Upper lobe of right lung (tissue), 1 donor: ENCODE measurements at places on chromosomes 16 and 17. TPM values are rescaled to one million over a fixed set of nuclear protein-coding genes. Genes with fewer than 3 reads are reported as not detected.

Gene USP43
- 4.3 TPM for total RNA-seq

Gene OGFOD3
- total RNA-seq, result 32.7 TPM

DNA sequence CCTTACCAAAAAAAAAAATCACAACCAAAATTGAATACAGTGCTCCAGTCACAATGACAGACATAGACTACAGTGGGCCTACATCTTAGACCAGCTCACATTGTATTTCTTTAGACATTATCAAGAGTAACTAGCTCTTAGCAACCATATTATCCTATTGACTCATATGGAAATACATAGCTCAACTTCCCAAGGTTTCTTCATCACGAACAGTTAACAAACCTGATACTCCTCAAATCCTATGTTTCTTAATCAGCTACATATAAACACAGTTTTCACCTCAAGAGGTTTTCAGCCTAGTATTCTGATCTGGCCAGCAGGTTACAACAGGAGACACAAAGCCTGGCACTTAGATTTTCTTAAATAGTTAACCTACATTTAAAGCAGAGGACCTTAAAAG, 29.7 kb downstream of the CMC2 start:
- no peak for DNase-seq

DNA sequence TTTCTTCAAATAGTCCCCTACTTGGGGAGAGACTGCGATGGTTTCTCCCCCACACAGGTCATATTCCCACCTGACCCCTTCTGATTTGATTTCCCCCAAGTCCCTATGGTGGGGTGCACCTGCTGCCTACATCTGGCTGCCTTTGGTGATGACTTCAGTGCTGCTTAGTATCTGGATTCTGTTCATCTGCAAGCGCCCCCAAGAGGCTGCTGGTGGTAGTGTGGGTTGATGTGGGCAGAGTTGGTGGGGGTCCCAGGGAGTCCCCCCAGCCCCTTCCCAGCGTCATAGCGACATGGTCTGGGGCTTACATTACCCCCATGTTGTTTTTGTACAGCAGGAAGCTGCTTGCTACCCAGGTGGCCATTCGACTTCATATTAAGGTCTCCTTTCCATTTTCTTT, 99.2 kb downstream of the NTN1 start:
- DNase-seq, result peak; percentile 48

- no peak for DNase-seq
Observed at GRCh38 chr16:6131526-6132050, 1034.0 kb upstream of the EEF2KMT start.

DNA sequence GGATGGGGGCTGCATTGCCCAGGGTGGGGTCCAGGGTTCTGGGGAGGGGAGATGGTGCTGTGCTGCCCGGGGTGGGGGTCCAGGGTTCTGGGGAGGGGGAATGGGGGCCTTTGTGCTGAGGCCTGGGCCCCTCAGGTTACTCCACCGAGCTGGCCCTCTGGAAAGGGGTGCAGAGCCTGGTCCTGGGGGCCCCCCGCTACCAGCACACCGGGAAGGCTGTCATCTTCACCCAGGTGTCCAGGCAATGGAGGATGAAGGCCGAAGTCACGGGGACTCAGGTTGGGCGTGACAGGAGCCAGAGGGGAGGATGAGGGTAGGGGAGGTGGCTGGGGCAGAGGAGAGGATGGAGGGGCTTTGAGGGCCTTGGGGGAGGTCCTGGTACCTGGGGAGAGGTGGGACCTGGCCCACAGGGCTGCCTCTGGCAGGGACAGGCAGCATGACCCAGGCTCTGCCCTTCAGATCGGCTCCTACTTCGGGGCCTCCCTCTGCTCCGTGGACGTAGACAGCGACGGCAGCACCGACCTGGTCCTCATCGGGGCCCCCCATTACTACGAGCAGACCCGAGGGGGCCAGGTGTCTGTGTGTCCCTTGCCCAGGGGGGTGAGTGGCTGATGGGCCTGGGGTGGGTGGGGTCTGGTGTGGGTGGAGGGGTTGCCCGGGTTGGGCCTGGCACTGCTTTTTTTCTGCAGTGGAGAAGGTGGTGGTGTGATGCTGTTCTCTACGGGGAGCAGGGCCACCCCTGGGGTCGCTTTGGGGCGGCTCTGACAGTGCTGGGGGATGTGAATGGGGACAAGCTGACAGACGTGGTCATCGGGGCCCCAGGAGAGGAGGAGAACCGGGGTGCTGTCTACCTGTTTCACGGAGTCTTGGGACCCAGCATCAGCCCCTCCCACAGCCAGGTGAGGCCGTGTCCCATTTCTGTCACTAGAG, 7.8 kb downstream of the ITGAX start:
- DNase-seq, result no peak

DNA sequence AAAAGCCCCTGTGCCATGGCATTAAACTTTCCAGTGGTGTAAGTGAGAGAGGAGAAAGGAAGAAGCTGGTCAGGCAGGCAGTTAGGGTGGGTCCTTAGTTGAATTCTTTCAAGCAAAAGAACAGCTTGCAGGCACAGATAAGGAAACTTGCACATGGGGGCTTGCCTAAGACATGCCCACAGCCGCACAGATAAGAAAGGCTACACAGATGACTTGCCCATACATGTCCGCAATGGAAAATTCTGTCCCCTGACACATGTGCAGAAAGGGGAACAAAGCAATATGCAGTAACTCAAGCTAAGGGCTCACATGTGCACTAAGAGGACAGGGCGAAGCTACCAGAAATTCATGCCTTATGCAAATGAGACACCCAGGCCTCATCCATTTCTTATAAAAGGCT, 69.9 kb downstream of the GSG1L start:
- DNase-seq, result no peak

GRCh38 chr16:76796416-76796815, 394.6 kb upstream of the MON1B start:
- DNase-seq, result no peak

GRCh38 chr16:21075252-21075651, 75.4 kb downstream of the DNAH3 start:
- DNase-seq, result no peak

GRCh38 chr16:3789375-3790099, 72.2 kb upstream of the TRAP1 start:
- DNase-seq, result no peak

DNA sequence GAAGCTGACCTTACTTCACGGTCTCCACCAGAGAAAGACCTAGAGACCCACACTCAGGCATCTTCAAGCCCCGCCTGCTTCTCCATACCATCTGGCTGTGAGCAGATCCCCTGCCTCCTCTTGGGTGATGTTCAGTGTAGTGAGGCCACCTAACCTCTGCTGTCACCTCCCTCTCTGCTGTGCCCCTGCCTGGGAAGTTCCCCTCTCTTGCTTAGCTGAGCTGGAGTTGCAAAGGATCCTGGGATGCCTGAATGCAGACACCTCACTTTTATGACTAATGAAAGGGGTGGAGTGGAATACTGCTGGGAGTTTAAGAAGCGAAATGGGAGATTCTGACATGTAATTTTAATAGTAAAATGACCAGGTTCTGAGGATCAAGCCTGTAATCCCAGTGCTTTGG, 5.8 kb downstream of the IRX3 start:
- DNase-seq, result no peak

GRCh38 chr16:22660441-22661160, 149.9 kb downstream of the NPIPB5 start:
- no peak for DNase-seq

DNA sequence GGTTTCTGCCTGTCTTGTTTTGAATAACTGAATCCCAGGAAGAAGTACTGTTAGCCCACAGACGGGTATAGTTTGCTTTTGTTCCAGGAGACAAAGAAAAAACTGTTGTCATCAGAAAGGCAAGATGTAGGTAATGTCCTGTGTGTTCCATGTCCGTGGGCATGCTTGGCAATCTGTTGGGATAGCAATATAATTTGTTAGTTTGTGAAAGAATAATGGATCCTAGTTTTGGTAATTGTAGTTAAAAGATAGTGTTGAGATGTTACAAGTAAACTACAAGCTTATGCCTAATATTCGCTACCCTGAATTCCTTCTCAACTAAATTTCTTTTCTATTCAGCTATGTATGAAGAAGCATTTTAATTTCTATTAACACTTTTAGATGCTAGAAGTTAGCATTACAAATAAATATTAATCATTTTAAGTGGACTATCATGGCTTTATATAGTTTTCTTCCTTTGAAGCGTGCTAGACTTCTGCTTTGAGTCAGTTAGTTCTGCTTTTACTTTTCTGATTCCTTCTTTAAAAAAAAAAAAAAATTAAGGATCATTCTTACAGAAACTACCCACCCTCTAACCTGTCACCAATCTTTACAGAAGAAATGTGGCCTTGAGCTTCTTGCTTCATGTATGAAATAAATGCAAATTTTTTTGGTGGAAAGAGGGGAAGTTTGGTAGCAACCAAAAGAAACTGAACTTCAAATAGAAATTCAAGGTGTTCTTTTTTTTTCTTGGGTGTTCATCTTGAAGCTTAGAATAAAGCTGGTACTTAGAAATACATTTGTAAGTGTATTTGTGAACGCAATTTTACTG, 2.4 kb downstream of the EVI2A start:
- no peak for DNase-seq

- DNase-seq, result peak; percentile 35
Observed at GRCh38 chr17:79038545-79039135, 14.7 kb downstream of the C1QTNF1 start.

- DNase-seq, result peak; percentile 38
Observed at GRCh38 chr16:73019457-73020362, 28.2 kb downstream of the ZFHX3 start.
